NCI-H1694 (cell line): ENCODE measurements at places on chromosomes 11 and 22.
A peak's percentile ranks its signal among the peaks of the same experiment; 100 is the strongest.

DNA sequence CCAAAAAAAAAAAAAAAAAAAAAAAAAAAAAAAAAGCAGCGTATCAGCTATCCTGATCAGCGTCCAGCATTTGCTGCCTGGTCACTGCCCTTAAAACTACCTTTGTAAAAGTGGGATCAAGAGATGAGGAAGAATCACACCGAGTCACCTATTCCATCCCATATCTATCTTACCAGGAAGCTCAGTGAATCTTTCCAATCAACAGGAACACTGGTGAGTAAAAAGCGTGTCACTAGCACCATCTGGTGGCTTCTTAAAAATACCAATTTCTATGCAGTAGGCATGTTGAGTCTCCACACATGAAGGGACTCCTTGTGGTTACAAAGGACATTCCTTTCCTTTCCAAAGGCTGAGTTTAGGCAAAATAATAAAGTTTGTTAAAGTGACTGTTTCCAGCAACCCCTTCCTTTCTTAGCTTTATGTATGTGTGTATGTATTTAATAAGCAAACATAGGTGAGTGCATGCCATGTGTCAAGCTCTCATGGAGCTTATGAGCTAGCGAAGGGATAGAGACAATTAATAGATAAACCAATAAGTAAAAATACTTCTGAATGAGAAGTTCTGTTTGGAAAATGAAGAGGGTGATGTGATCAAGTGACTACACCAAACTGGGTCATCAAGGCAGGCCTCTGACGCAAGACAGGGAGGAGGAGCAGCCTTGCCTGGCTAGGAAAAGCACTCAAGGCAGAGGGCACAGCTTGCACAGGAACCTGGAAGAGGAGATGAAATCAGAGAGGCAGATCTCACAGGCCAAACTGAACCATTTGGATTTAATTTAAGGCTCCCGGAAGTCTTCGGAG is 13.9 kb upstream of the TP53AIP1 start:
- peak; percentile 40 for DNase-seq

DNA sequence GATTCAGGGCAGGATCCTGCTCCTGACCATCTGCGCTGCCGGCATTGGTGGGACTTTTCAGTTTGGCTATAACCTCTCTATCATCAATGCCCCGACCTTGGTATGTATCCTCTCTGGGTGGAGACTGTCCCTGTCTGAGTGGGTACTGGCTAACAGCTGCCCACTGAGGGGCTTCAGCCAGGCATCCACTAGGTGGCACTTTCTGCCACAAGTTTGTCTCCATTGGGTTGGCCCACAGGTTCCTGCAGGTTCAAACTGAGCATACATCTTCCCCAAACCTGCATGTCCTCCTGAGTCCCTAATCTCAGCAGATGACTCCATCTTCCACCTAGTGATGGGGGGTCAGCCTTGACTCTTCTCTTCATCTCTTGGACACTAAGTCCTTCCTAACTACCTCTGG is 4.4 kb downstream of the SLC2A11 start:
- peak; percentile 24 for DNase-seq

GRCh38 chr11:79185351-79185750 is 255.5 kb downstream of the TENM4 start:
- DNase-seq: no peak

GRCh38 chr11:123510579-123510905 is 80.5 kb downstream of the GRAMD1B start:
- DNase-seq: no peak

DNA sequence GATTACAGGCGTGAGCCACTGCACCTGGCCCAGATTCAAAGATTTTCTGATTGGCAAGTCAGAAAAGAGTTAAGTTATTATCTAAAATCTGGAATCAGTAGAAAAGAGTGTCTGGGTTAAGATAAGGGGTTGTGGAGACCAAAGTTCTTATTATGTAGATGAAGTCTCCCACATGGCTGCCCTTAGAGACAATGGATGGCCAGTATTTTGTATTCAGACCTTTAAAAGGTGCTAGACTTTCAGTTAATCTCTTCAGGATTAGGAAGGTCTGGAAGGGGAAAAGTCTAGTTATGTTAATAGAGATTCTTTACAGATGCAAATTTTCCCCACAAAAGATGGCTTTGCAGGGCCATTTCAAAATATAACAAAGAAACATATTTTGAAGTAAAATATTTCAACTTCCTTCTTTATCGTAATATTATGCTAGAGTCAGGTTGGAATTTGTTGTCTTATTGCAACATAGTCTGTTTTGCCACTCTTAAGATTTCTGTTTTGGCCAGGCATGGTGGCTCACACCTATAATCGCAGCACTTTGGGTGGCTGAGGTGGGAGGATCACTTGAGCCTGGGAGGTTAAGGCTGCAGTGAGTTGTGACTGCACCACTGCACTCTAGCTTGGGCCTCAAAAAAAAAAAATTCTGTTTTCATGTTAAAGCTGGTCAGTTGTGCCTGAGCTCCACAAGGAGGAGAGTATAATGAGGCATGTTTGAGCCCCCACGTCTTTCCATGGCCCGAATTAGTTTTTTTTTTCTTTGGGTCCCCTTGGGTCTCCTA is 14.0 kb downstream of the GRAMD1B start:
- no peak for DNase-seq

GRCh38 chr11:36744375-36745168 is 146.5 kb upstream of the RAG2 start:
- peak; percentile 19 for DNase-seq

GRCh38 chr11:116356451-116356850 is 416.3 kb downstream of the BUD13 start:
- no peak for DNase-seq

DNA sequence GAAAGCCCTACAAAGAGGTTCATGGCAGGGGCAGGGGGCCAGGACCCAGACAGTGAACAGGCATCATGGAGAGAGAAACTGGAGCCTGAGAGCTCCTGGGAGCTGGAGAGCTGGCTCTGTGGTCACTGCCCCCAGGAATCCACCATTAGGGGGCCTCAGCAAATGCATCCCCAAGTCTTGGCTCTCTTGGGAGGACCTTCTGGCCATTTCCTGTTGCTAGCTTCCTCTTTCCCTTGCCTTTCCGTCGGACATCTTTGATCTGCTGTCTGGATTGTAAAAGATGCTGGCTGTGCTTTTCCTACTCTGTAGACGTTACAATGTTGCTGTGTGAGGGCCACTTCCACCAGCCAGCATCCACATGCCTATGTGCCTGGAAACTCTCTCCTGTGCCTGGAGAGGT is 7.1 kb upstream of the CRYBB2 start:
- DNase-seq: no peak

- peak; percentile 32 for DNase-seq
Measured at GRCh38 chr11:74870485-74870884, 78.4 kb downstream of the XRRA1 start.
